Uterine smooth muscle cell (primary cell): ENCODE measurements at places on chromosomes 11 and 22. TPM values are rescaled to one million over a fixed set of nuclear protein-coding genes. Genes with fewer than 3 reads are reported as not detected.

The SLC15A3 gene
- total RNA-seq: 7.5 and 10.6 TPM in 2 replicates

The GAL gene
- total RNA-seq: 0.62 and 3.3 TPM in 2 replicates

The OR5AL1 gene
- not detected in 2 replicates for total RNA-seq

The FSHB gene
- not detected in 2 replicates for total RNA-seq

The TSGA10IP gene
- total RNA-seq: 0.11 and 0.37 TPM in 2 replicates

The DDI1 gene
- not detected in 2 replicates for total RNA-seq

The TRPM5 gene
- not detected in 2 replicates for total RNA-seq

The KRTAP5-8 gene
- total RNA-seq: not detected in 2 replicates

The OR4C3 gene
- not detected in 2 replicates for total RNA-seq
